ENCODE measurements at places on chromosomes 4 and X. TPM values are rescaled to one million over a fixed set of nuclear protein-coding genes. Genes with fewer than 3 reads are reported as not detected.
A peak's percentile ranks its signal among the peaks of the same experiment; 100 is the strongest.

Gene GNRHR
- not detected for polyA plus RNA-seq

- peak overlapping the region; percentile 89 for H3K4me3 ChIP-seq
- peak overlapping the region; percentile 89 for H3K27ac ChIP-seq
- DNase-seq: peak; percentile 30
- peaks cover 23% of the 10 kb centered on the region for H3K27me3 ChIP-seq
- H3K36me3 ChIP-seq: no peaks in the 10 kb centered on the region
- peaks cover 19% of the 10 kb centered on the region for H3K4me1 ChIP-seq
Observed at GRCh38 chrX:150363561-150364346, 637 bp downstream of the MAMLD1 start.

- H3K4me1 ChIP-seq: peaks cover 13% of the 10 kb centered on the region
- no peak overlapping the region for H3K27ac ChIP-seq
- no peaks in the 10 kb centered on the region for H3K36me3 ChIP-seq
- no peak for DNase-seq
Observed at GRCh38 chr4:26719954-26720552, 136.2 kb downstream of the TBC1D19 start.

Gene XG
- polyA plus RNA-seq: 0.62 TPM

Gene FRMD7
- not detected for polyA plus RNA-seq

- H3K36me3 ChIP-seq: peaks cover 23% of the 10 kb centered on the region
- no peaks in the 10 kb centered on the region for H3K4me1 ChIP-seq
- no peak overlapping the region for H3K27ac ChIP-seq
Observed at GRCh38 chr4:169464080-169464479, 148.3 kb downstream of the NEK1 start.

DNA sequence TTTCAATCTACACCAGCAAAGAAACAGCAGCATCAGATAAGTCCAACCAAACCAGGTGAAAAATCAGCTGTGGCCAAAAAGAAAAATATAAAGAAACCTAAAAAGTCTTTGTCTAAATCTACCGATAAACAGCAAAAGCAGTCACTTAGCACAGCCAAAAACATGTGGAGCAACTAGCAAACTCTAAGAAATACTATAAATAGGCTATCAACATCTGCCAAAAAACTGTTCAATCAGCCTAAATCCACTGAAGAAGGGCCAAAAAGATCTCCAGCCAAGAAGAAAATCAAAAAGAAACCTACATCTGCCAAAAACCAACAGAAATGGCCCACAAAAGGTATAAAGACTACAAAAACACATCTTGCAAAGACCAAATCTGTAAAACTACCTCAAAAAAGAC is 36.7 kb upstream of the CABS1 start:
- no peaks in the 10 kb centered on the region for H3K27me3 ChIP-seq
- no peak for DNase-seq
- no peak overlapping the region for H3K27ac ChIP-seq
- no peaks in the 10 kb centered on the region for H3K4me1 ChIP-seq
- H3K36me3 ChIP-seq: no peaks in the 10 kb centered on the region
- no peak overlapping the region for H3K4me3 ChIP-seq

DNA sequence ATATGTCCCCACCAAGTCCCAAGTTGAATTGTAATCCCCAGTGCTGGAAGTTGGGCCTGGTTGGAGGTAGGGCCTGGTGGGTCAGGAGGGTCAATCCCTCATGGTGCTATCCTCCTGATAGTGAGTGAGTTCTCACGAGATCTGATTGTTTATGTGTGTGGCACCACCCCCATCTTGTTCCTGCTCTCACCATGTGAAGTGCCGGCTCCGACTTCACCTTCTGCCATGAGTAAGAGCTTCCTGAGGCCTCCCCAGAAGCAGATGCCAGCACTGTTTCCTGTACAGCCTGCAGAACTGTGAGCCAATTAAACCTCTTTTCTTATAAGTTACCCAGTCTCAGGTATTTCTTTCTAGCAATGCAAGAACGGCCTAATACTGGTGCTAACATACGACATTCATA is 22.7 kb upstream of the TMEM33 start:
- no peaks in the 10 kb centered on the region for H3K4me1 ChIP-seq
- H3K36me3 ChIP-seq: no peaks in the 10 kb centered on the region
- no peak for DNase-seq
- H3K27ac ChIP-seq: no peak overlapping the region

GRCh38 chrX:9370893-9371292 is 94.0 kb upstream of the TBL1X start:
- DNase-seq: no peak
- H3K27ac ChIP-seq: no peak overlapping the region
- H3K4me3 ChIP-seq: no peak overlapping the region
- H3K4me1 ChIP-seq: peaks cover 12% of the 10 kb centered on the region
- H3K36me3 ChIP-seq: no peaks in the 10 kb centered on the region

DNA sequence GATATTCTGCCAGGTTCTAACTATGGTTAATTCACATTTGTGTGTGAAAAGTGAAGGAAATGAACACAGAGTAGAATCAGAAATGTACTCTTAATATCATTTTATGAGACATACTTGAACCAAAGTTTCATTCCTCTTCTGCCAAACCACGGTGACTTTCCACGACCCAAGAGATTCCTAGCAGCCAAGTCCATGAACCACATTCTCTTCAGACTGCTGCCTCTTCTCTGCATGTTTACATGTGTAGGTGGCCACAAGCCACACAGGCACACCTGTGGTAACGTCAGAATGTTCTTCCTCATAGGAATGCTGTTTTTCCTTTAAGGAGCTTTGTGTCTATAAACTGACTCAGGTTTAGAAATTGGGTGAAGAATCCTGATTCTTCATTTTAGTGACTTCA is 1411.2 kb downstream of the RAPGEF2 start:
- DNase-seq: no peak
- no peaks in the 10 kb centered on the region for H3K27me3 ChIP-seq
- no peak overlapping the region for H3K4me3 ChIP-seq
- H3K27ac ChIP-seq: no peak overlapping the region
- no peaks in the 10 kb centered on the region for H3K4me1 ChIP-seq

- H3K4me1 ChIP-seq: no peaks in the 10 kb centered on the region
- H3K4me3 ChIP-seq: no peak overlapping the region
- H3K27ac ChIP-seq: no peak overlapping the region
Observed at GRCh38 chr4:151296227-151296626, 19.3 kb downstream of the PRSS48 start.

DNA sequence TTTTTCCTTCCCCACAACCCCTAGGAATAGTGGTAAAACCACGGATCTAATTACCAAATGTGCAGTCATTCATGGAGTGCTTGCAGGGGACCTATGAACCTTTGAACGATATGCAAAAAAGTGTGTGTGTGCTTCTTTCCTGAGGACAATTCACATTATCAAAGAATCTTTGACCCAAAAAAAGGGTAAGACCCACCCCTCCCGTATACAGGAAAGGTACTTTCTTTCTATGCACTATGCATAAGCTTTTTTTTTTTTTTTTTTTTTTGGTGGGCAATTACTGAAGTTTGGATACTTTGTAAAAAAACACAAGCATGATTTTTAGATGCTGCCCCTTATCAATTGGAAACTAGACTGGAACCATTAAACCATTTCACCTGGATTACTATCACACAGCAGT is 31.4 kb downstream of the SPRY1 start:
- DNase-seq: no peak
- H3K4me1 ChIP-seq: no peaks in the 10 kb centered on the region
- H3K4me3 ChIP-seq: no peak overlapping the region
- H3K27ac ChIP-seq: no peak overlapping the region

DNA sequence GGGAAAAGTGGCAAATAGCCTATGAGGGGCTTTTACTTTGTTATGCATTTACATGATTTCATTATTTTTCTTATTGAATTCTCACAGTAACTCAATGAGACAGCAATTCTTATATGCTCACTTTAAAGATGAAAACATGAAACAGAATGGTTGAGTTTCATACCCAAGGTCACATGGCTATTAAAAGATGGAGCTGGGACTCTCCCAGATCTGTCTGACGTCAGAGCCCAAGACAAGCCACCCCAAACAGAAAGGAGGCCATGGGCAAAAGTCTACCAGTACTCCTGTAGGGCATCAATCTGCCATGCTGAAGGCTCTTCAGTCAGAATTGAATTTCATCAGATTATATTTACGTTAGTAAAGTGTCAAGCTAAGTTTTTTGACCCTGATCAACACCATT is 13.2 kb downstream of the HSD17B11 start:
- DNase-seq: no peak
- peaks cover 1% of the 10 kb centered on the region for H3K4me1 ChIP-seq
- H3K27ac ChIP-seq: no peak overlapping the region
- no peak overlapping the region for H3K4me3 ChIP-seq
- no peaks in the 10 kb centered on the region for H3K27me3 ChIP-seq
- no peaks in the 10 kb centered on the region for H3K36me3 ChIP-seq

DNA sequence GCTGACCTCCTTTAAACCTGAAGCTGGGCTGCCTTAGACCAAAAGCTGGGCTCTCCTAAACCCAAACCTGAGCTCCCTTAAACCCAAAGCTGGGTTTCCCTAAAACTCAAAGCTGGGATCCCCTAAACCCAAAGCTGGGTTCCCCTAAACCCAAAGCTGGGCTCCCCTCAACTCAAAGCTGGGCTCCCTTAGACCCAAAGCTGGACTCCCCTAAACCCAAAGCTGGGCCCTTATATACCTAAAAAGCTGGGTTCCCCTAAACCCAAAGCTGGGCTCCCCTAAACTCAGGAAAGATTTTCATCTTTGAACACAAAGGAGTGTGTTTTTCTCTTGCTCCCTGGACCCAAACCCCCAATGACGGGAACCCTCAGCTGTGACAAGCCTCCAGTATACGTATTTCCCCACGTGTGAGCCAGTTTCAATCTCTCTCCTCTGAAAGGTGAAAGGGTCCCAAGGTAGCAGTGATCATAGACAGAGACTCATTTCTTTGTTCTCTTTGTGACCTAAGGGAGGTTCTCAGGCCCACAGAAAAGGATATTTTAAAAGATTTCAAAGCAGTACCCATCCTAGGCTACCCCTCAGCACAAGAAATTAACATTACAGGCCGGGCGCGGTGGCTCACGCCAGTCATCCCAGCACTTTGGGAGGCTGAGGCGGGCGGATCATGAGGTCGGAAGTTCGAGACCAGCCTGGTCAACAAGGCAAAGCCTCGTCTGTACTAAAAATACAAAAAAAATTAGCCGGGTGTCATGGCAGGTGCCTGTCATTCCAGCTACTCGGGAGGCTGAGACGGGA is 31.3 kb upstream of the ASMTL start:
- peaks cover 70% of the 10 kb centered on the region for H3K4me1 ChIP-seq
- DNase-seq: no peak
- H3K27me3 ChIP-seq: no peaks in the 10 kb centered on the region
- H3K36me3 ChIP-seq: peaks cover 15% of the 10 kb centered on the region

- H3K27me3 ChIP-seq: no peaks in the 10 kb centered on the region
- DNase-seq: no peak
- no peak overlapping the region for H3K27ac ChIP-seq
- no peaks in the 10 kb centered on the region for H3K4me1 ChIP-seq
- no peak overlapping the region for H3K4me3 ChIP-seq
- no peaks in the 10 kb centered on the region for H3K36me3 ChIP-seq
Observed at GRCh38 chrX:10797466-10797865, 177.1 kb upstream of the MID1 start.

DNA sequence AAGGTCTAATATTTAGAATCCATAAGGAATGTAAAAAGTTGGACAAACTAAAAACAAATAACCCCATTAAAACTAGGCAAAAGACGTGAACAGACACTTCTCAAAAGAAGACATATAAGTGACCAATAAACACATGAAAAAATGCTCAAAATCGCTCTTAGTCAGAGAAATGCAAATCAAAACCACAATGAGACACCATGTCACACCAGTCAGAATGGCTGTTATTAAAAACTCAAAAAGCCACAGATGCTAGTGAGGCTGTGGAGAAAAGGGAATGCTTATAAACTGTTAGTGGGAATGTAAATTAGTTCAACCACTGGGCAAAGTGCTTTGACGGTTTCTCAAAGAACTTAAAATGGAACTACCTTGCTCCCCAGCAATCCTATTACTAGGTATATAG is 674.3 kb upstream of the MAGEB2 start:
- H3K27me3 ChIP-seq: no peaks in the 10 kb centered on the region
- H3K4me3 ChIP-seq: no peak overlapping the region
- H3K36me3 ChIP-seq: no peaks in the 10 kb centered on the region

Gene SRPX2
- polyA plus RNA-seq: not detected

DNA sequence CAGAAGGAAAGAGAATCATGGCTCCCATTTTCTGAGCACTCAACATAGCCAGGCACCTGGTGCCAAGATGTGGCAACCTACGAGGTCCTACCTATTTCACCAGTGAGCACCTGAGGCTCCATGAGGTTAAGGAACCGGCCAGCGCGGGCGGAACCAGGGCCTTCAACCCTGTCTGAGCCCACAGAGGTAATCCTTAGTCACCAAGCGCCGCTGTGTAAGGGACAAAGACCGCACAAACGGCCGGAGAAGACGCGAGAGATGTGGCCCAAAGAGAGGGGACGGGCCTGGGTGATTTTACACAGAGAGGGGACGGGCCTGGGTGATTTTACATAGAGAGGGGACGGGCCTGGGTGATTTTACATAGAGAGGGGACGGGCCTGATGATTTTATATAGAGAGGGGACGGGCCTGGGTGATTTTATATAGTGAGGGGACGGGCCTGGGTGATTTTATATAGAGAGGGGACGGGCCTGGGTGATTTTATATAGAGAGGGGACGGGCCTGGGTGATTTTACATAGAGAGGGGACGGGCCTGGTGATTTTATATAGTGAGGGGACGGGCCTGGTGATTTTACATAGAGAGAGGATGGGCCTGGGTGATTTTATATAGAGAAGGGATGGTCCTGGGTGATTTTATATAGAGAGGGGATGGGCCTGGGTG is 114.2 kb downstream of the SMIM20 start:
- DNase-seq: no peak
- H3K27ac ChIP-seq: no peak overlapping the region
- peaks cover 49% of the 10 kb centered on the region for H3K27me3 ChIP-seq

- no peaks in the 10 kb centered on the region for H3K36me3 ChIP-seq
- H3K4me1 ChIP-seq: no peaks in the 10 kb centered on the region
- H3K27ac ChIP-seq: no peak overlapping the region
- H3K27me3 ChIP-seq: peaks cover 14% of the 10 kb centered on the region
Observed at GRCh38 chr4:184114431-184114830, 103.2 kb downstream of the ENPP6 start.

GRCh38 chr4:109079731-109080130 is 222.7 kb downstream of the COL25A1 start:
- H3K4me1 ChIP-seq: no peaks in the 10 kb centered on the region
- H3K4me3 ChIP-seq: no peak overlapping the region
- H3K36me3 ChIP-seq: no peaks in the 10 kb centered on the region
- DNase-seq: no peak

- H3K4me3 ChIP-seq: no peak overlapping the region
- H3K27ac ChIP-seq: no peak overlapping the region
- DNase-seq: no peak
- H3K4me1 ChIP-seq: peaks cover 9% of the 10 kb centered on the region
Observed at GRCh38 chrX:100600758-100601157, 16.0 kb downstream of the TNMD start.

Gene RAB40AL
- polyA plus RNA-seq: not detected

All from naive B cell (primary cell).